ENCODE measurements at places on chromosomes 13 and 19.

DNA sequence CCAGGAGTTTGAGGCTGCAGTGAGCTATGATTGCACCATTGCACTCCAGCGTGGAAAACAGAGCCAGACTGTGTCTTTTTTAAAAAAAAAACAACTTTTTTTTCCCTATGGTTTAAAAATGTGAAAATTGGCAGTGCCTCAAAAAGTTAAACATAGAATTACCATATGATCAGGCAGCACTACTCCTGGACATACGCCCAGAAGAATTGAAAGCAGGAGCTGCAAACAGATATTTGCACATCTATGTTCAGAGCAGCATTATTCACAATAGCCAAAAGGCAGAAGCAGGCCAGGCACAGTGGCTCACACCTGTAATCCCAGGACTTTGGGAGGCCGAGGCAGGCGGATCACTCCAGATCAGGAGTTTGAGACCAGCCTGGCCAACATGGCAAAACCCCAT lies 3.8 kb upstream of the RETN start:
- no peak for DNase-seq

DNA sequence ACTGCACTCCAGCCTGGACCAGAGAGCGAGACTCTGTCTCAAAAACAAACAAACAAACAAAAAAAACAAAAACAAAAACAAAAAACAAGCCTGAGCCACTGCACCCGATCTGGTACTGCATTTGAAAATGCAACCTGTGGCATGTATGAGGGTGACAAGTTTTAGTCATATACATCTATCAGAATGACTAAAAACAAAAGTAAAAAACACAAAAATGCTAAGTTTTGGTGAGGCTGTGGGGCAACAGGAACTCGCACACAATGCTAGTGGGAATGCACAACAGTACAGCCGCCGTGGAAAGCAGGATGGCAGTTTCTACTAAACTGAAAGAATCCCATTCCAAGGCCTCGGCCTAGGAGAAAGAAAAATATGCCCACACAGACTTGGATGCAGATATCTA lies 7.8 kb downstream of the EBPL start:
- no peak for DNase-seq

- DNase-seq: no peak
Measured at GRCh38 chr19:29006057-29006735, 206.8 kb downstream of the UQCRFS1 start.

- DNase-seq: no peak
Measured at GRCh38 chr13:40565282-40566148, 100.9 kb downstream of the FOXO1 start.

GRCh38 chr19:45895519-45895972 lies 6.9 kb downstream of the MYPOP start:
- DNase-seq: no peak

GRCh38 chr13:101283782-101284181 lies 132.5 kb downstream of the NALCN start:
- DNase-seq: no peak

- no peak for DNase-seq
Measured at GRCh38 chr13:52651897-52652195, 790 bp upstream of the SUGT1 start.

- DNase-seq: no peak
Measured at GRCh38 chr13:32733690-32734089, 147.4 kb downstream of the PDS5B start.

GRCh38 chr19:54792814-54793213 lies 10.6 kb upstream of the KIR2DL4 start:
- no peak for DNase-seq

- no peak for DNase-seq
Measured at GRCh38 chr13:57948884-57949283, 317.3 kb downstream of the PCDH17 start.

DNA sequence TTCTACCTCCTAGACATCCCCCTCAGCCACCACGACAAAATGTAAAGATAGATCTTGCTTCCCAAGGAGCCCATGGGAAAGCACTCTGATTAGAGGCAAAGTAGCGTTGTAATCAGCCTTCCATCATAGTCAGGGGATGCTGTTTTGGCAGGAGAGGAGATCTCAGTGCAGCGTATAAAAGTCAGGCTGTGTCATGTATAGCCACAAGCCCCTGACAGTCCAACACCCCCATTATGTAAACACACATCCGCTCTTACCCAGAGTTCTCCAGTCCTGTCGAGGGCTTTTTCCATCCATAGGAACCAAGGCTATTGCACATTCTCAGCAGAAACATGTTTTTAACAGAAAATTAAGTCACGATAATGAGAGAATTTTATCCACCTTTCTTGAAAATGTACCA lies 156.3 kb downstream of the CYSLTR2 start:
- no peak for DNase-seq

GRCh38 chr13:54742984-54743383 lies 1714.4 kb downstream of the OLFM4 start:
- DNase-seq: no peak

- DNase-seq: no peak
Measured at GRCh38 chr13:35549481-35549880, 73.0 kb upstream of the MAB21L1 start.

- no peak for DNase-seq
Measured at GRCh38 chr13:112124141-112124540, 57.2 kb downstream of the SOX1 start.

DNA sequence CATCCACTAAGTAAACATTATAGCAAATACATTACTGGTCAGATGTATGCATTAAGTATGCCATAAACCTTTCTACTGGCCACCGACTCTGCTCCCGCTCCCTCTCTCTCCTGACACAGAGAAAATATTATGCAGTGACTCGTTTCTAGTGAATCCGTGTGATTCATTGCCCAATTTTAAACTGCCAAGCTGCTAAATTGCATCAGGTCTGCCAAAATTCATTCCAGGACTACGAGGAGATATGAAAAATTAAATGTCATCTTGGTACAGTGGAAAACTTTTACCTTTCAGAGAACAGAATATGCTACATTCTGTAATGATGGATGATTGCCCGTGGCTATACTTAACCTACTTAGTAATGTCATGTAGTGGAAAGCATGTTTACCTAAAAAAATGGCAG lies 368.8 kb upstream of the TSHZ3 start:
- DNase-seq: no peak

GRCh38 chr19:37979547-37980082 lies 72.6 kb downstream of the SIPA1L3 start:
- no peak for DNase-seq

- no peak for DNase-seq
Measured at GRCh38 chr19:1871140-1871597, 7.8 kb upstream of the KLF16 start.

- DNase-seq: no peak
Measured at GRCh38 chr13:95258619-95259194, 42.5 kb downstream of the ABCC4 start.

GRCh38 chr19:32817569-32818476 lies 51.7 kb downstream of the SLC7A9 start:
- no peak for DNase-seq

DNA sequence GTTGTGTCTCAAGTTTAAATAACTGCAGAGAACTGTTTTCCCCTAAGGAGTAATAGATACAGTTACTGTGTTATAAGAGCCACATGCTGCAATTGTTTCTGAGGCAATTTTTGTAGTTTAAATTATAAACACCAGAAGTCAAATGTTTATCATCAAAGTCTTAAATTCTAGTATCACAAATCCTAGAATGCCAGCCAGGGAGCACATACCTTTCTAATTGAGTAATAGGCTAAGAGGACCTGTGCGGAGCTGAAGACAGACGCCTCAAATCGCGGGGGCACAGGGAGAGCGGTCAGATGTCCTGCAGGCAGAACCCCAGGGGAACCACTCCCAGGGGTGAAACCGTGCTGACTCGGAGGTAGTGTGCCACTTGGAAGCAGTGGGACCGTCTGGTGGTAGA lies 65.2 kb upstream of the TNFRSF19 start:
- DNase-seq: no peak

GRCh38 chr19:29745253-29745652 lies 30.2 kb upstream of the C19orf12 start:
- DNase-seq: no peak

DNA sequence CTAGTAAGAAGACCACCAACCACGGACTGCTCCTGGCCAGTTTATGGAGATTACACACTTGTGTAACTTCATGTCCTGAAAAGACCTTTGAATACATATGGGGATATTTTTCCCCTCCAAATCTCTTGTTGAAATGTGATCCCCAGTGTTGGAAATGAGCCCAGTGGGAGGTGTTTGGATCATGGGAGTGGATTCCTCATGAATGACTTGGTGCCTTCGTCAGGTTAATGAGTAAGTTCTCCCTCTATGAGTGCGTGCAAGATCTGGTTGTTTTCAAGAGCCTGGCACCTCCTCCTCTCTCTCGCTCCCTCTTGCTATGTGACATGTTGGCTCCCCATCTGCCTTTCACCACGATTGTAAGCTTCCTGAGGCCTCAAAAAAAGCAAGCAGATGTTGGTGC lies 769.0 kb upstream of the SLITRK1 start:
- no peak for DNase-seq

DNA sequence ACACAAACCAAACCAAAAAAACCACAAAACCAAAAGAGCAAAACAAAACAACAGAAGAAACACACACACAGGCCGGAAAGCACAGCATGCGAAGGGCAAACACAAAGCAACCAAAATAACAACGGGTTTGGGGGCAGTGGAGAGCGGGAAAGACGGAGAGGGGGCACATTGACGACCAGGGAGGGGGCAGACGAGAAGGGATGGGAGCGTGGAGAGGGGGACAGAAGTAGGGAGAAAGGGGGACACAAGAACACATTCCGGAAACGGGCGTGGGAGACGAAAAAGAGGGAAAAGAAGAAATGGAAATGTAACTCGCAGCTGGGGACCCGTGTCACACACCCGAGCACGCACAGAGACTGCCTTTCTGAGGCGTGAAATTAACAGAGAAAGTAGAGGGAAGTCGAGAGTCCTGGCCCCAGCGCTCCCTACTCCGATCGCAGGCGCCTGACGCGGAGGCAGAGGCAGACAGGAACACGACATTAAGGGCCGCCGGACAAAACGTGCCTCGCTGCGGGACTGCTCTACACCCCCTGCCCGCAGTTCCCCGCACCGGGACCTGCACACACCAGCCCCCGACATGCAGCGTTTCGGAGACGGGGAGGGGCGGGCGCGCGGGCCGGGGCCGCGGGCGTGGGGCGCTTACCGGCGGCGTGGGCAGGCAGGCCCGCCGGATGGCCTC lies 652 bp downstream of the POU4F1 start:
- no peak for DNase-seq

DNA sequence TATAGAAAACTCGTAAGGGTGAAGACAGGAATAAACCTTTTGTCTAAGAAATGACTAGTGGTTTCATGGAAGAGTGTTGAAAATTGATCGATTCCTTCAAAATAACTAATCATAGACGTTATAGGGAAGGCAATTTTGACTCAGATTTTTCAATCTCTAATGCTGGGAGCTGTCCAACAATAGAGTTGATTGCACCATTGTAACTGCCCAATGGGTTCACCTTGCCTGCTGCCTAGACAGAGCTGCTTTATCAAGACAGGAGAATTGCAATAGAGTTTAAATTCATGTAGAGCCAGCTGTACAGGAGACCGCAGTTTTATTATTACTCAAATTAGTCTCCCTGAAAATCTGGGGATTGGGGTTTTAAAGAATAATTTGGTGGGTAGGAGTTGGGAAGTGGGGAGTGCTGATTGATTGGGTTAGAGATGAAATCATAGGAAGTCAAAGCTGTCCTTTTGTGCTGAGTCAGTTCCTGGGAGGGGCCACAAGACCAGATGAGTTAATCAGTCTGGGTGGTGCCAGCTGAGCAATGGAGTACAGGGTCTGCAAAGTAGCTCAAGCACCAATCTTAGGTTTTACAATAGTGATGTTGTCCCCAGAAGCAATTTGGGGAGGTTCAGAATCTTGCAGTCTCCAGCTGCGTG lies 16.8 kb upstream of the ADGRE2 start:
- DNase-seq: no peak

DNA sequence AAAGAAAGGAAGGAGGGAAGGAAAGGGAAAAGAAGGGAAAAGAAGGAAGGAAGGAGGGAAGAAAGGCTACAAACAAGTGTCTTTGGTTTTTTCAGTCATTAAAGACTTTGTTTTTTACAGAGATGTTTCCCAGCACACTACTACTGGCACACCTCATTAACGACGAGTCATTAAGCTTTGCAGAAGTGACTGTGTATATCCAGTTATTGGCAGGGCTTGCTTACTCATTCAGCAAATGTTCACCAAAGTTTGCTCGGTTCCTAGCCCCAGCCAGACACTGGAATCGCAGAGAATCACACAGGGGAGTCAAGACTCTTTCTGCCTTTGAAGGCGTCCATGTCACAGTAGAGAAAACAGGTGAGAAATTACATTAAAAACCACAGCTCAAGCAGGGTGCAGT lies 4.3 kb downstream of the NLRP12 start:
- no peak for DNase-seq

DNA sequence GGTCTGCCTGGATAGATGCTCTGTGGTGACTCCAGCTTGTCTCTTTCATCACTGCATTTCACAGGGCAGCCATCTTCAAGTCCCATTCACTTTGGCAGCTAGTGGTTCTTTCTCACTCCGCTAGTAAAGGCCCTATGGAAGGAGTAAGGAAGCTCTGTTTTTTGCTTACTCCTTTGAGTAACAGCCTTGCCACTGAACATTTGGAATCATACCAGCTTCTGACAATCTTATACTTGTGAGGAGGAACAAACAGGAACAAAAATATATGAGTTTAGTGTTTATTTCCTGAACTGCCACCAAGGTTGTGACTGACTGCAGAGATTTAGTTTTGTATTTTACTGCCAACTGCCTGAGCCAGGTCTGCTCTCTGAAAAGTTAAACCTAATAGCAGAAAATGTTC lies 38.7 kb downstream of the KCTD4 start:
- DNase-seq: no peak

DNA sequence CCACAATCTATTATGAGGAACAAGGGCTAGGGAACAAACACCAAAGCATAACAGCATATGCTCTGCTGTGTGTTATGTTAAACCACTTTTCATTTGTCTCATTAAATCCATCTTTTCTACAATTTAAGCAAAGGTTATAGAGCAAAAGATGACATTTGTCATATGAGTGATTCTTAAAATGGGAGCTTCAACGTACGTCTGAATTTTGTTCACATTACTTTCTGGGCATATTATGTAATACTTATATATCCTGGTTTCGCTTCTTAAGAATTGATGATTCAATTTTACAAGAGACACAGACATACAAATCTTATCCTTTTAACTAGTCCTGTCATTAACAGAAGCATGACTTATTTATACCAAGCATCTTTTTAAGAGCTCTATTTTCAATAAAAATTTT lies 3.3 kb upstream of the TPP2 start:
- DNase-seq: no peak

- no peak for DNase-seq
Measured at GRCh38 chr19:10292789-10293636, 3.3 kb downstream of the ICAM5 start.

DNA sequence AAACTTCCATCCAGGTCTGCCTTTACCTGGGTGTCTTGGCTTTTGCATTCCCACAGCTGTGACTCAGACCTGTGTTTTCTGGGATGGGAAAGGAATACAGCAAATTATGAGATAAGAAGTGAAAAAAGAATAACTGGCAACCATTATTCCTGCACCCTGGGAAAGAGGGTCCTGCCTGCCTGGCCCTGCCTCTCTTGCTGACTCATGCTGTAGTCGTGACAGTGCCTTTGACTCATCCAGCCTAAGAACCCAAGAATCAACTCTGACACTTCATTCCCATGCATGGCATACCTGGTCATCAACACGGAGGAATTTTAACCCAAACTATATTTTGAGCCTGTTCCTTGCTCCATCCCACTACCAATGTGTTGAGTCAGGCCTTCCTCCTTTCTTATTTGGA lies 185.4 kb upstream of the SERP2 start:
- no peak for DNase-seq
